ENCODE measurements at places on chromosomes 1 and 21. TPM values are rescaled to one million over a fixed set of nuclear protein-coding genes. Genes with fewer than 3 reads are reported as not detected.

- no peak for DNase-seq
These were observed 68.3 kb upstream of the ST6GALNAC3 start for GRCh38 chr1:76006234-76006633.

DNA sequence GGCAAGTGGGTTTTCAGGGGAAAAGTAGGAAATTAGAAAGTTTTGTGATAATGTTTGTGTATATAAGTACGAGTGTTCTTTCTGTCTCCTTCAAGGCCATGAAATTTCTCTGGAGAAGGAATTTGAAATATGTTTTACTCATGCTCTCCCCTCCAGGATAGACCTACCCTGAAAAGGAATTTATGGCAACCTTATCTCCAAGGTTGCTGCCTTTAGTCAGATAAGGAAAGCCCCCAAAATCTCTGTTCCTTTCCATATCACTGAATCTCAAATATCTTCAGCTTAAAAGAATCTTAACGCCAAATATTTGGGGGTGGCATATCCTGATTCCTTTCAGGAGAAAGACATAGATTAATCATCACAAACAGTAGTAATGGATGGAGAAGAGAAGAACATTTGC is 499 bp upstream of the C4BPB start:
- DNase-seq = no peak

The MXRA8 gene
- not detected for total RNA-seq

The EPHB2 gene
- 14.5 TPM for total RNA-seq

The CD53 gene
- not detected for total RNA-seq

All from Caki2 (cell line).